ENCODE measurements at places on chromosomes 7 and 10.

- no peak for DNase-seq
These were observed 166.3 kb downstream of the LCOR start for GRCh38 chr10:96998329-96998888.

- DNase-seq = no peak
These were observed 8.1 kb downstream of the AOC1 start for GRCh38 chr7:150860291-150860977.

DNA sequence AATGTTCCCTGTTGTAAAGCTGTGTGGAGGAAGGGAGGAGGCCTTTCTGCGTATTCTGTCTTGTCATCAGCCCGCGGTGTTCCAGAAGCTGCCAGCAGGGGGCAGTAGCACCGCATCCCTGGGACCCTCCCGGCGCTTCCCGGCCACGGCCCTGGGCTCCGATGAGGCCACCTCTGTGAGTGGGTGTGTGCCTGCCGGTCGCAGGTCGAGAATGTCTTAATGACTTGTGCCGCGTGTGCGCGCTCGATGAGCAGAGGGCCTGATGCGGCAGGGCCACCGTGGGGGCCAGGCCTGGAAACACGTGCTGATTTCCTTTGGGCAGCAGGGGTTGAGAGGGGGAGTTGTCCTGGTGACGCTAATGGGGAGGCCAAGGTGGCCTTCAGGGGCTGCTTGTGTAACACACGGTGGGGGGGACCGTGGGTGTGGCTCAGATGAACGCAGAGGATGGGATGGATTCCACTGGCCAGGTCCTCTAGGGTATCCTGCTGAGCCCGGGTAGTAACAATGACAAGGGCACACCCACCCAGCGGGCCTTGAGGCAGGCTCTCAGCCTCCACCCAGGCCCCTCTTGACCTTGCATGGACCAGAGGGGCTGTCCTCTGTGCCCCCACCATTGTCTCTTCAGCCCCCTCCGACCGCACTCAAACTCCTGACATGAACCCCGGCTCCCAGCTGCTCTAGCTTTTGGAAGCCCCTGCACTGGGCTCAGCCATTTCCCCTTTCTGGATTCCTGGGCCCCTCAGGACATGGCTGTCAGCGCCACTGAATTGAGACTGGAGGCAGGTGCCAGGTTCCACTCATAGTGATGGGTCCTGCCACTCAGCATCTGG is 135.9 kb upstream of the PODXL start:
- no peak for DNase-seq

- DNase-seq = no peak
These were observed 1225.5 kb upstream of the CELF2 start for GRCh38 chr10:9792181-9792580.

GRCh38 chr10:3754727-3755439 is 30.1 kb downstream of the KLF6 start:
- DNase-seq = no peak
